ENCODE measurements at places on chromosomes 16 and 17.
A peak's percentile ranks its signal among the peaks of the same experiment; 100 is the strongest.

DNA sequence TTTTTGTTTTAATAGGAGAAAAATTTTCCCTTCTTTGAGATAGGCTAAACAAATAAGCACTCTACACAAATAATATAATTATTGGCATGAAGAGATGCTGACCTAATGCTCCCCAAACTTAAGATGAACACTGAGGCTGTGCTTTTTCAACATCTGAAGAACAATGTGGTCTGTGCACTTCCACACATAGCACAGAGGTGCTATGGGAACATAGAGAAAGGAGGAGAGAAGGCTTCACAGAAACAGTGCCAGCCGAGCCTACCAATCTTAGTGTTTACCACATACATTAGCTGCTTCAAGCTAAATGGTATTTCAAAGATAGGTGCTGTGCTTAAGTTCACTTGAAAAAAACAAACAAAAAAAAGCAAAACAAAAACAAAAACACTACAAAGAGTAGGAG is 72.4 kb downstream of the MYH10 start:
- DNase-seq: no peak

DNA sequence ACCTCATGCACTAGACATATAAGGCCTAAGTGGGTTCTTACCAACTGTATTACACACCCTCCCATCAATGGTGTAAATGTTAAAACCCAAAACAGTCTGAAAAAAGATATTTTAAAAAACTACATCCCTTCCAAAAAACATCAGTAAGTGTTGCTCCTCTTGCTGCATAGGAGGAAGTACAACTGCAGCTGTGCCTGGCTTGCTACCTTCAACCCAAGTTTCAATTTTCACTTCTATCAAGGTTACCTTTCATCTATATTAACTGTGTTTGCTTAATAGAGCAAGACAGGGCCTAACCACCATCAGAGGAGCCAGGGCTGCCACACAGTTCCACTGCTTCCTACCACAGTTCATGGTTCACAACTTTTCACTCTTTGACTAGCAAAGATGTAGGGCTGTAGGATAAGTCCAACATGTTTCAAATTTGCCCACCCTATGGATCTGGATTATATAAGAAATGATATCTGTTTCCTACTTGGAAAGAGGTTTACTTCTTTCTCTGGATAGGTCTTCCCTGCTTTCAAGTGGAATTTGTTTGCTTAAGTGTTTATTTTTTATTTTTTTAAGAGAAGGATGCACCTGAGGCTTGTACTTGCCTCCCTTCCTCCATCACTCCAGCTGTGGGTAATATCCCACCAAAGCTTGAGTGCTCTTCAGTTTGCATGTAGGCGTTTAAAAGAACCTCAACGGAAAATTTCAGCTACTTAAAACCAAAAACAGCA is 56.7 kb downstream of the GRB7 start:
- DNase-seq: no peak

- DNase-seq: no peak
Measured at GRCh38 chr17:57569853-57570252, 175.2 kb downstream of the CCDC182 start.

DNA sequence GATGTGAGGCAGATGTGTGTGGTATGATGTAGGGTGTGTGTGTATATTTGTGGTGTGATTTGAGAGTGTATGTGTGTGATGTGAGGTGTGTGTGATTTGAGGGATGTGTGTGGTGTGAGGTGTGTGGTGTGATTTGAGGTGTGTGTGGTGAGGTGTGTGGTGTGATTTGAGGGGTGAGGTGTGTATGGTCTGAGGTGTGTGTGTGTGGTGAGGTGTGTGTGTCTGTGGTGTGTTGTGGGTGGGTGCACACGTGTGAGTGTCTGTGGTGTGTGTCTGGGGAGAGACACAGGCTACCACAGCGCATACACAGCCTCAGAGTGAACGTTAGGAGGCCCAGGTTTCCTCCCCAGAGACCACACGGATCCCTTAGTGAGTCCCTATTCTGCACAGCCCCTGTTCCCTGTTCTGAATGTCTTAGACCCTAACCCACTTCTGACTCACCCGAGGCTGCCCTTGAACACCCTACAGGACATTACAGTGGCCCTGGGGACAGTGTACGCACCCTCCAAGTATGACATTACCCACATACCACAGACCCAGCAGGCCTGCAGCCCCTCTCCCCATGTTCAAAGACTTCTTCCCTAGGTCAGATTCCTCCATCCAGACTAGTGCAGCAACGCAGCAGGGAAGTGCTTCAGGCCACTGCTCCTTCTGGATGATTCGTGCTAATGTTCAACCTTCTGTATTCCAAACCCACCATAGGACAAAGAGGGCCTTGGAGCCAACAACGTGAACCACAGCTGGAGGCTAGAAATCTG is 3.5 kb upstream of the RAB37 start:
- no peak for DNase-seq

GRCh38 chr16:56643080-56643778 is 4.8 kb downstream of the MT1A start:
- DNase-seq: peak; percentile 19

- no peak for DNase-seq
Measured at GRCh38 chr16:71296584-71297340, 7.6 kb upstream of the CMTR2 start.

- peak; percentile 47 for DNase-seq
Measured at GRCh38 chr16:4945560-4946502, 8.9 kb upstream of the PPL start.

- DNase-seq: no peak
Measured at GRCh38 chr16:17269439-17269838, 201.3 kb downstream of the XYLT1 start.

GRCh38 chr16:49353680-49354079 is 19.9 kb upstream of the C16orf78 start:
- peak; percentile 38 for DNase-seq

GRCh38 chr17:330993-331701 is 21.5 kb downstream of the RPH3AL start:
- no peak for DNase-seq

- DNase-seq: peak; percentile 63
Measured at GRCh38 chr17:81403671-81404534, 8.6 kb downstream of the BAHCC1 start.

- DNase-seq: peak; percentile 94
Measured at GRCh38 chr17:980406-981291, 1.1 kb upstream of the NXN start.

- DNase-seq: no peak
Measured at GRCh38 chr16:4908854-4909401, 28.0 kb downstream of the PPL start.

Data from lung (tissue), 17 donors.